ENCODE measurements at places on chromosomes 1 and 21. TPM values are rescaled to one million over a fixed set of nuclear protein-coding genes. Genes with fewer than 3 reads are reported as not detected.

FCAMR gene
- not detected for total RNA-seq

CFHR3 gene
- 0.19 TPM for total RNA-seq

CFHR2 gene
- not detected for total RNA-seq

SERTAD4 gene
- total RNA-seq: 37.4 TPM

CRNN gene
- not detected for total RNA-seq

MYOG gene
- total RNA-seq: not detected

KCNK2 gene
- total RNA-seq: 0.50 TPM

ZYG11A gene
- total RNA-seq: 0.04 TPM

HMGCS2 gene
- not detected for total RNA-seq

KIF14 gene
- 22.6 TPM for total RNA-seq

VAV3 gene
- total RNA-seq: 0.11 TPM

THEMIS2 gene
- total RNA-seq: 6.0 TPM

ACTA1 gene
- total RNA-seq: not detected

BACE2 gene
- 64.2 TPM for total RNA-seq

FOXO6 gene
- 0.45 TPM for total RNA-seq

MXRA8 gene
- 0.77 TPM for total RNA-seq

CFAP74 gene
- not detected for total RNA-seq

LGALS8 gene
- total RNA-seq: 57.7 TPM

PLEKHN1 gene
- total RNA-seq: 4.1 TPM

LYST gene
- 10.7 TPM for total RNA-seq

PARS2 gene
- 3.8 TPM for total RNA-seq

ITGB3BP gene
- 50.1 TPM for total RNA-seq

SPATA21 gene
- not detected for total RNA-seq

ZNF648 gene
- total RNA-seq: 0.38 TPM

MAP3K21 gene
- 8.6 TPM for total RNA-seq

PADI2 gene
- total RNA-seq: 0.04 TPM

LHX8 gene
- total RNA-seq: 1.3 TPM
